ENCODE measurements at places on chromosomes 4 and X.

GRCh38 chrX:133440797-133441163, 25.5 kb upstream of the GPC4 start:
- DNase-seq, result no peak

DNA sequence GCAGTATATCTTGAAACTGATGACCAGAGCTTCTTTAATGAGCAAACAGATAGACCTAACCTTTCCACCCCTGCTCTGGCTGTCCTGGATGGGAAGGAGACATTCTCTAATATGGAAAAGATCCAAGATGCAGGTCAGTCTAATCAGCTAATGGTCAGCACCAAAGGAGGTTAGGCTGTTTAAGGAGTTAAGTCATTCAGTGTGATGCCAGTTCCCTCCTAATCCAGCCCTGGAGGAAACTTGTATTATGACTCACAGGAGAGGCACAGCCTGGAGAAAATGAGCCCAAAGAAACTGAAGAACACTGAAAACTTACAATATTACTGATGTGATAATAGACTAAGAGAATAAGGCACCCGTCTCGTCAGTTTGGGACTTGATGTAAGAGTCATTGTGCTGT, 323.0 kb downstream of the HNRNPD start:
- DNase-seq, result no peak

- DNase-seq, result no peak
These were observed 195.0 kb upstream of the CLNK start for GRCh38 chr4:10879411-10880110.

- peak; percentile 63 for DNase-seq
These were observed 17.9 kb upstream of the HAND2 start for GRCh38 chr4:173547889-173548288.

DNA sequence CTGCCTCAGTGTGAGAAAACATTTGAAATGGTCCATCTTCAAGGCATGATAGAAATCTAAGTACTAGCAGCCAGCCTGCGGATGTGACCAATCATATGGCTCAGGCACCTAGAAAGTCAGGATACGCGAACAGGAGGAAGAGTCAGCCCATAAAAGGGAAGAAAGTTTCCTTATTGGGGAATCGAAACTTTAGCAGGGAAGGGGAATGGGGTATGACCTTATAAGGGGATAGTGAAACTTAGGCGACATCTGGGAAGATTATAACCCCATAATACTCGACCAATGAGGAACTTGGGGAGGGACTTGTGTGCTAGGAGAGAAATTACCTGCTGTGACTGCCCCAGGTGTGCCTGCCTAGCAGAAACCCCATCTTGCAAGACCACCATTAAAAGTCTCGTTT, 26.2 kb upstream of the PYURF start:
- no peak for DNase-seq

DNA sequence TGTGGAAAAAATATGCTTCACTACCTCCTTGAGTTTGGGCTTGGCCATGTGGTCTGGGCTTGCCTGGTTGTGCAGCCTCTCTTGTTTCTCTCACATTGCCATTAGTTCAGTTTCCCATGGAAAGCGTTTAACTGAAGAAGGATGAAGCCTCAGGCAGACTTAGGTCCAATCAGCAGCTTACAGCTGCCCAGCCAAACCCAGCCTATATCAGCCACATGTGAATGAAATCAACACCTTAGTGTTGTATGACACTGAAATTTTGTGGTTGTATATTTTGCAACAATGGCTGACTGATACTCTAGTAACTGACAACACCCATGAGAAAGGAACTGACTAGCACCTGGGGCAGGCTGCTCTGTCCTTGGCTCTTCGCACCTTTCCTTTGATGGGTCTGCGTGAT, 81.2 kb downstream of the KLF8 start:
- no peak for DNase-seq

GRCh38 chrX:68895341-68895755, 66.5 kb downstream of the EFNB1 start:
- peak; percentile 86 for DNase-seq

- DNase-seq, result no peak
These were observed 13.1 kb downstream of the MOB1B start for GRCh38 chr4:70915036-70915815.

GRCh38 chrX:83658731-83659130, 150.6 kb downstream of the POU3F4 start:
- DNase-seq, result no peak

DNA sequence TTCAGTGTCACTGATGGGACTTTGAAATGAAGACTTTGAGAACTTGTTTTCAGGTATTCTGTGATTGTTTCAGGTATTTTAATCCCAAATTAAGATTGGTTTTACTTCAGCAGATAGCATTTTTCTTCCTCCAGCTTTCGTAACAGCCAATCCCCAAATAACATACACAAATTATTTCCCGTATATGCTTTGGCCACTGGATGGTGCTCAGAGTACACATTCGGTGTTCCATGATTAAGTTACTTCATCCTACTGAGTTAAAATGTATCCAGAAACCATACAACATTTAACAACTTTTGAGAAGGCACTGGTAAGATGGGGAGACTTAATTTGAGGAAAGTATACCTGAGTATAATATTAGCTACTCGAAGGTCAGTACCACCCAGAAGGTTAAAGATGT, 233.4 kb upstream of the FAM47A start:
- DNase-seq, result no peak

DNA sequence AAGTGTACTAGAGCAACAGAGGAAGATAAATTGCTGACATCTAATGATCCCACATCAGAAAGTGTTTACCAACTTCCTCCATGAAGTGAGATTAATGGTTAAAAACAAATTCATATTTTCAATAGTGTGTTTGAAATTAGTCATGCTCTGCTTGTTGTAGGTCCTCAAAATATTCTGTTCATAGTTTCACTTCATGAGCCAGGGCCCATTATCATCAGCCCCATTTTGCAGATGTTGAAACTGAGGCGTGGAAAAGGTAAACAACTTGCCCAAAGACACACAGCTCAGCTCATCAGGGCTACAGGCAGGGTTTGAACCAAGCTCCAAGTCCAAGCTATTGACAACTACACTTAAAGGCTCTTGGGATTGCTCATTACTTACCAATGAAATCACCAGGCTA, 103.5 kb upstream of the PPARGC1A start:
- no peak for DNase-seq

- DNase-seq, result no peak
These were observed 3.7 kb upstream of the NR0B1 start for GRCh38 chrX:30312858-30313257.

GRCh38 chr4:125772680-125773079, 457.9 kb downstream of the FAT4 start:
- no peak for DNase-seq

DNA sequence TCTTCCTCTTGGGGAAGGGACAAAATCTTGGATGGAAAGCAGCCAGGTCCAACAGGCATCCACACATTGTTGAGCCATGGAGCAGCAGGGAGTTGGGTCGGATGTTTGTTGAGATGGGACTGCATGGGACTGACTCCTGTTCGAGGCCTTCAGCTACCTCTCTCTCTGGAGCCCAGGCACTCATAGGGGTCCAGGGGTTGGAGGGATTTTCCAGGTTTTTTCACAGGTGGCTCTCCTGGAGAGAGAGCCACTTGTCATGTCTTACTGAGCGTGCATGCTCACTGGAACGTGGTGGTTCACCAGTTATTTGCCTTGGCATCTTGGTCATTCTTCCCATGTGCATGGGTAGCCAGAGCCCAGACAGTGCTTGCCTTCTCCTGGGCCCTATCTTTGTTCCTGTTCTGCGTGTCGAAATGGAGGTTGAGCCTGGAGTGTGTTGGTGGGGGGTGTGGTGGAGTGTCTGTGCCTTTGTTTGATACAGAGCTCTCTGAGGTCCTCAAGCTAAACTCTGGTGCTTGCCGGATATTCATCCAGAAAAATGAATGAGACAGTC, 60.6 kb downstream of the NBDY start:
- peak; percentile 46 for DNase-seq

DNA sequence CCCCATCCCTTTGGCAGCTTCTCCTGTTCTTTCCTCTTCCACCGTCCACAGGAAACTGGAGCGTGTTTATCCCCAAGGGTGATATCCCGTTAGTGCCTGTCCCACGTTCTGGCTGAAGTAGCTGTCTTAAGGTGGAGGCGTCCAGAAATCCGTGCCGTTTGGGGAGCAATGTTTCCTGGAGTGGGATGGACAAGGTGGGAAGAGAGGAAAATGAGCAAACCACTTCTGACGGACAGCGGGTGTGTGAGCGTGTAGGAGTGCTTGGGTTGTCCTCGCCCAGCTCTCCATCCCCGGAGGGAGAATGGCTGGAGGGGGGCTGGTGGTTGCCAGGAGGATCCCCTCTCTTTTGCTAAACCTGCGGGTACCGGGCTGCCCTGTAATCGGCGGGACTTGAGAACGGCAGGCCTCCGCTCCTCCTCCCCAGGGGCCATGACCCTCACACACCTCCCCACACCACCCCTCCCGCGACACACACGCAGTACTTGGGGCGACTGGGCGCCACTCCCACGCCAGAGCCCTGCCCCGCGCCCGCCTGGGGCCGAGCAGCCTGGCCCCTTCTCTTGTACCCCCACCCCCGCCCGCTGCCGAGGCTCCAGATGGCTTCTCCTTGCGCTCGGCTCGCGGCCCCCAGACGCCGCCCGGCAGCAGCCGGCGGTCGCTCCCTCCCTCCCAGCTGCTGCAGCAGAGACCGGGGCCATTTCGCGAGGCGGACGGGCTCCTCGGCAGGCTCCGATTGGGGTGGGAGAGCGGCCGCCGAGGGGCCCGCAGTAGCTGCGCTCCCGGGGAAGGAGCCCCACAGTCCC, 13.9 kb upstream of the PRDM8 start:
- DNase-seq, result peak; percentile 83

GRCh38 chr4:59831746-59832145, 1368.4 kb upstream of the ADGRL3 start:
- DNase-seq, result no peak

- no peak for DNase-seq
These were observed 94.0 kb upstream of the ATP8A1 start for GRCh38 chr4:42750856-42751255.

GRCh38 chr4:153468587-153468986, 2.4 kb downstream of the TMEM131L start:
- no peak for DNase-seq

- DNase-seq, result no peak
These were observed 24.4 kb upstream of the PLK4 start for GRCh38 chr4:127856196-127856812.

GRCh38 chrX:16524316-16524715, 125.6 kb upstream of the S100G start:
- DNase-seq, result no peak

DNA sequence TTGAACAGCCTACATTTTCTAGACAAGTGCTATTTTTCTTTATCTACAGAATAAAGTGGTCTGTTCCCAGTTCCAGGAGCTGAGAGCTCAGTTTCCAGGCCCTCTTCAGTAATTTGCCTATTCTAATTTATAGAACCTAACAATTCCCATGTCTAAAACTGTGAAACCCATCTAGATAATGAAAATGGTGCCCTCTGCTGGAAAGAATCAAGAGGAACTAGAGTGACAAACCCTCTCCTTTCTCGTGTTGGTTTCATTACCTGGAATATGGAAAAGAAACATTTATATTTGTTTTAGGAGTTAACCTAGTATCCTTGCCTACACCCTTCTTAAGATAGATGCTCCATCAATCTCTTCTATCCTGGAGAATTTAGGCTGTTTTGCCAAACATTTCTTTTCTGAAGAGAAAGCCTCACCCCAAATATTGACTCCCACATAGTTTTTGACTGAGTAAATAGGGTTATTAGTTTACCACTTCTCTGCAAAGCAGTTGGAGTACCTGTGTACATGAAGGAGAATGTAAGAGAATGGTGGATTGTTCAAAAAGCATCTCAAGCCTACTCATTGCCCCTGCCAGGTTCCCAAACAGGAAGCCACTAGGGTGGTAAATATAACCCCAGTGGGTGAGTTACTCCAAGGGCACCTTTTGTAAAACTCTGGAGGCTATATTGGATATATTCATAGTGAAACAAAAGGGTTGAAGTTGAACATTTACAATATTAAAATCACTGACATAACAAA, 121.6 kb downstream of the RASL11B start:
- no peak for DNase-seq

DNA sequence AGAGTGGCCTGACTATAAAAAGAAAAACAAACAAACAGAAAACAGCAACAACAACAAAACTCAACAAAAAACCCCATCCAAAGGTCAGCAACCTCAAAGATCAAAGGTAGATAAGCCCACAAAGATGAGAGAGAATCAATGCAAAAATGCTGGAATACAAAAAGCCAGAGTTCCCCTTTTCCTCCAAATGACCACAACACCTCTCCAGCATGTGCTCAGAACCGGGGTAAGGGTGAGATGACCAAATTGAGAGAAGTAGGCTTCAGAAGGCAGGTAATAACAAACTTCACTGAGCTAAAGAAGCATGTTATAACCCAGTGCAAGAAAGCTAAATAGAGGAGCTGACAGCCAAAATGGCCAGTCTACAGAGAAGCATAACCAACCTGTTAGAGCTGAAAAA, 43.5 kb upstream of the ANTXR2 start:
- DNase-seq, result no peak

DNA sequence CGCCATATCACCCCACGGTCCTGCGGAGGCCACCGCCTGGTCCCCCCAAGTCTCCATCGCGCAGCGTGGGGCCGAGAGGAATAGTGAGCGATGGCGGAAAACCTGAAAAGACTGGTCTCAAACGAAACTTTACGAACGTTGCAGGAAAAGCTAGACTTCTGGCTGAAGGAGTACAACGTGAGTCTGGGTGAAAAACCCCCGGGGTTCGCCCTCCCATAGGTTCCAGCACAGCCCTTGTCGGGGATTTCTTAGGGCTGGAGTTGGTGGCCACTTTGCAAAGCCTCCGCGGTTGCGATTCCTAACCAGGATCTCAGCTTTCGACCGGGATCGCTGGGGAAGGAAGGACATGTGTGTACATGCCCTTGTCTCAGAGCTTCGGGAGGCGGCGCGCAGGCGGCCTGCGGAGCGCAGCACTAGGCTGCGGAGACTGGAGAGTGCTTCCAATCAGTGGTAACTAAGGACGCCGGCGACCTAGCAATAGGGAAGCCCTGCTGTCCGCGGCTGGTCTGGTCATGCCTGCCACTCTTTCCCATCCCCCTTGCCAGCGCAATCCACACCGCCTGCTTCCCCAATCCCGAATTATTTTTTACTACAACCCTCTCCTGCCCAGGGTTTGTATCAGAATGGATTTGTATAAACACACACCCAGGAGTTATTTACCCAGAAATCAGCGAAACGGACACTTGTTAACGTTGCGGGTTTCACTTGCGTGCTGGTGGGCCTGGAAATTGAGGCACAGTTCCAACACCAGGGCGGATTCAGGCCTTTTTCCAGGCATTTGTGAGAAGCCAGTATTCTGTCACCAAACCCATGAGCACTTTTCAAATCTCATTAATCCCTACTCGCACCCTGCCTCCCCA, 741 bp downstream of the SPATA18 start:
- DNase-seq, result peak; percentile 80
